ENCODE measurements at places on chromosomes 3 and 15. TPM values are rescaled to one million over a fixed set of nuclear protein-coding genes. Genes with fewer than 3 reads are reported as not detected.

GRM7 gene
- total RNA-seq = not detected

EPHA3 gene
- not detected for total RNA-seq

SH2D7 gene
- not detected for total RNA-seq

PPP1R14D gene
- 0.28 TPM for total RNA-seq

MESP1 gene
- 6.8 TPM for total RNA-seq

ZFYVE19 gene
- total RNA-seq = 18.8 TPM

CD200R1 gene
- 0.08 TPM for total RNA-seq

LRRC31 gene
- total RNA-seq = not detected

PRSS50 gene
- not detected for total RNA-seq

CHDH gene
- total RNA-seq = 1.8 TPM

SPINK8 gene
- total RNA-seq = not detected

RARRES1 gene
- total RNA-seq = 9.2 TPM

TRAT1 gene
- not detected for total RNA-seq

Data from A549 treated with RU486 at 1 μM for 4 hours (cell line).